CD4-positive, CD25-positive, alpha-beta regulatory T cell (primary cell): ENCODE measurements at places on chromosomes 16 and 17. TPM values are rescaled to one million over a fixed set of nuclear protein-coding genes. Genes with fewer than 3 reads are reported as not detected.
A peak's percentile ranks its signal among the peaks of the same experiment; 100 is the strongest.

DNA sequence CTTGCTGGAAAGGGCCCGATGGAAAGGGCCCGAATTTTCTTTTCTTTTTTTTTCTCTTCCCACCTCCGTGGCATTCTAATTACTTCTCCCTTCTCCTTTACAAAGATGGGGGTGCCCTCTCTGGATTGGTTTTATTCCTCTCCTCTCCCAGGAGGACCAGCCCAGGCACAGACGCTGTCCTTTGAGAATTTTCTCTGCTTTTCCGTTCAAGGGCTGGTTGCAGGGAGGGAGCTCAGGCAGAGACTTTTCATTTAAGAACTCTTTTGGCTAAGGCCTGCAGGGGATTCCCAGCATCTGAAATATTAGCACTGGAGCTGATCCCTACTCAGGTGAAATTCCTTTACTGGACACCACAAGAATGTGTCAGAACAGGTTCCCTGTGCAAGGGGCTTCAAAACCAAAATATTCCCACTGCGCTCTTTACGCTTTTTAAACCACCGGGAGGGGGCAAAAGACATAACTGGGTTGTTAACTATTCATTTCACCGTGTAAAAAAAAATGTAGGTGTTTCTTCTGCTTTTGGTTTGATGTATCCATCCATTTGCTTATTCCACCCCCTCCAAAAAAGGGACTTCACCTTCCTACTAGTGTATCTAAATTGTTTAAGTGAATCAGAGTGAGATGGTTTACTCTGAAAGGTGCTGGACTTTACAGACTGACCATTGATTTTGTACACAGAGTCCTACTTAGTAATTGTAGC, 1.4 kb downstream of the NFAT5 start:
- peak; percentile 37 for DNase-seq

DNA sequence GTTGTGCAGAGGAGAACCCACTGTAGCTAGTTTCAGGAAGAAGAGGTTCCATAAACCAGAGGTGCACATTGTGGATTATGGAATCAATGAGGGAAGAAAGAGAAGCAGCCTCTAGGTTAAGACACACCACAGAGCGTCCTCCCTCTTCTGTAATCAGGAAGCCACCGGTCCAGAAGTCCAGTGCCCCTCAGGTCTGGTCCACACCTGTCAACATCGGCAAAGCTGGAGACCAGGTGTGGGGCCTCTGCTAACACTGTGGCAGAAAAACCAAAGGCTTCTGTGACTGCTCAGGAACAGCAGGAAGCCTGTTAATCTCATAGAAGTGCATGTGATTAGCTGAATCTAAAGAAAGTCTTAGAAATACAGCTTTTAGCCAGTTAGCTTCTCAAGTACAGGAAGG, 23.3 kb downstream of the LIMD2 start:
- DNase-seq: no peak

DNA sequence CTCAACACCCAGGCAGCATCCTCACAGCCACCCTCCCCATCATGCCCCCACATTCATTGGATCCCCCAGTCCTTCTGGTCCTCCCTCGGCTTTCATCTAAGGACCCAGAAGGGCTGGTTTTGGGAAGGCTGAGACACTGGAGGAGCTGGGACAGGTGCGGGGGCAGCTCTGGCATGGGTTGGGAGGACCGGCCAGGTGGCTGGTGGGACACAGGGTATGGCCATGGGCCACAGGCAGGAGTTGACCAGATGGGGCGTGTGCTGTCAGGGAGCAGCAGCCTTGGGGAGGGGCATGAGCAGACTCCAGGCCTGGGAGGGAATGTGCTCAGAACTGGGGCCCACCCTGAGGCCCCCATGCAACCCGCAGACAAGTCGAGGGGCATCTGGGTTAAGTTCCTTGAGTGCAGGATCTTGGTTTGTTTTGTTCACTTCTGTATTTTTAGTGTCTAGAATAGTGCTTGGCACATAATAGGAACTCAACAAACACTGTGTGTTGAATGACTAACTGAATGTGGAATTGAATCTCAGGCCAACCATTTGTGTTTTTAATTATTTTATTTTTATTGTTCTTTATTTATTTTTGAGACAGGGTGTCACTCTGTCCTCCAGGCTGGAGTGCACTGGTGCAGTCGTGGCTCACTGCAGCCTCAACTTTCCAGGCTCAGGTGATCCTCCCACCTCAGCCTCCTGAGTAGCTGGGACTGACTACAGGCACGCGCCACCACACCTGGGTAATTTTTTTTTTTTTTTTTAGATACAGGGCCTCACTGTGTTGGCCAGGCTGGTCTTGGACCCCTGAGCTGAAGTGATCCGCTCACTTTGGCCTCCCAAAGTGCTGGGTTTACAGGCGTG, 5.6 kb downstream of the P2RX1 start:
- no peak for DNase-seq

FLYWCH2 gene
- 12.8 TPM for total RNA-seq

GRCh38 chr17:72362376-72363088, 241.7 kb downstream of the SOX9 start:
- no peak for DNase-seq

GRCh38 chr17:2386400-2387085, 14.3 kb downstream of the MNT start:
- DNase-seq: no peak

NPIPA5 gene
- total RNA-seq: 7.1 TPM

DNA sequence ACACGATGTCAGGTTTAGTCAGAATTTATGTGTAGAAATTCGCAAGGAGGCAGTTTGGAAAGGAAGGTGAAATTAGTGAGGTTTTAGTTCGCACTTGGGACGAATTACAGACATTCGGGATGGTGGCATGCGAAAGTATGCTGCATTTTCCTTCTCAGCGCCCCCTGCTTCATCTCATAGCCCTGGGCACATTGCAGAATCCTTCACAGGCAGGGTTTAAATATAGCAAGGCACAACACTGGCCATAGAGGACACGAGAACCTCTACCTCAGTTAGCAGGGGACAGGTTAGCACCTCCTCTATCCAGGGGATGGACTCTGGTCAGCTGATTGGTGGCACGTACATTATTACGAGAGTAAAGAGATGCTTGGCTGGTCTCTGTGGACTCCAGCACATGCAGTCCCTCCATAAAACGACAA, 47.5 kb downstream of the MAP2K6 start:
- no peak for DNase-seq

- peak; percentile 74 for DNase-seq
Observed at GRCh38 chr17:44350733-44351226, 5.7 kb downstream of the GRN start.

DNA sequence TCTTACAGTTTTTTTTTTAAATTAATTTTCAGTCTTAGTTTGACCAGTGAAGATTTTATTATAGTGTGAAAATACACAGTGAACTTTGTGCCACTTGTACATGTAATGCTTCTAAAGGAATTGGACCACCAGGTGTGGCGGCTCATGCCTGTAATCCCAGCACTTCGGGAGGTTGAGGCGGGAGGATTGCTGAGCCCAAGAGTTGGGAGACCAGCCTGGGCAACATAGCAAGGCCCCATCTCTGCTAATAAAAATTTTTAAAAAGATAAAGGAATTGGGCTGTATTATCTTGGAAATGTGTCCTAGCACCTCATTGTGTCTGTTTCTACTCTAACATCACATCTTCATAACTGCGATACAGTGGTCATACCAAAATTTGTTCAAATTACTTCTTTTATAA, 3.8 kb downstream of the IST1 start:
- DNase-seq: no peak

DNA sequence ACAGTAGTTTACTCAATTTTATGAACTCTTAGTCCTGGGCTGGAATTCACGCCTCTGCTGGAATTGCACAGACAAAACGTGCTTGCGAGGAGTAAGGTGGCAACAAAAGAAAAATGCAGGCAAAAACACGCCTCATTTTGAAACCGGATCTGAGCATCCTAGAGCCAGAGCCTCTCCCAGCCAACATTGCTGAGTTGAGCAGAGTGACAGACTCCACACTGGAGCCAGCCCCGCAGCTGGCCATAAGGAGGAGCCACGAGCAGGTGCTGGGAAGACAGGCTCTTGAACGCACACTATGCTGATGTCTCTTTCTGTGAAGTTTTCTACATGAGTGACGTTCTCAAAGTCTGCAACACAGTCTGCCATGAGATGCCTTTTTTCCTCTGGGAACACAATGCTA, 14.6 kb upstream of the HSBP1 start:
- no peak for DNase-seq

GRCh38 chr17:21253646-21254441, 634 bp upstream of the NATD1 start:
- DNase-seq: no peak

ITPRIPL2 gene
- 0.15 TPM for total RNA-seq

KRTAP4-1 gene
- not detected for total RNA-seq

GRCh38 chr17:28951991-28952975, 965 bp upstream of the PHF12 start:
- peak; percentile 95 for DNase-seq

- no peak for DNase-seq
Observed at GRCh38 chr17:66976781-66977201, 12.3 kb downstream of the CACNG4 start.

GRCh38 chr17:8426094-8426720, 9.5 kb upstream of the NDEL1 start:
- DNase-seq: no peak

GRCh38 chr16:63323722-63324705, 1287.8 kb upstream of the CDH8 start:
- DNase-seq: no peak

DNA sequence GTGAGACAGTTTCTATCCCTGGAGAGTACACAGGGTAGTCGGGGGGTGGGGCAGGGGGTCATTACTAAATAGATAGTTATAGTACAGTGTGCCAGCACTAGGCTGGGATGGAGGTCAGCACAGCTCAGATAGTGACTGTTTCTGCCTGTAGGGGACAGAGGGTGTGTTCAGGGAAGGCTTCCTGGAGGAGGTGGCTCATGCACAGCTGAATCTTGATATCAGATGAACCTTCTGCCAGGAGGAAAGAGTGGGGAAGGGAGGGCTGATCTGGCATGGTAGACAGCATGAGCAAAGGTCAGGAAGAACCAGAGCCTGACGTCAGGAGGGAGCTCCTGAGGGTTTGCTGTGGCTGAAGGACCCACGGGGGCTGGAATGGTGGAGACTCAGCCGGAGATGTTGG, 56.6 kb downstream of the OR1D5 start:
- DNase-seq: no peak

KANSL1 gene
- 295 TPM for total RNA-seq

- DNase-seq: peak; percentile 27
Observed at GRCh38 chr16:85611444-85612190, 1.5 kb upstream of the GSE1 start.

GRCh38 chr17:9760266-9760665, 31.1 kb downstream of the DHRS7C start:
- DNase-seq: no peak

- no peak for DNase-seq
Observed at GRCh38 chr16:30006659-30007377, 4.0 kb downstream of the DOC2A start.

STAT5B gene
- total RNA-seq: 241 TPM

DNA sequence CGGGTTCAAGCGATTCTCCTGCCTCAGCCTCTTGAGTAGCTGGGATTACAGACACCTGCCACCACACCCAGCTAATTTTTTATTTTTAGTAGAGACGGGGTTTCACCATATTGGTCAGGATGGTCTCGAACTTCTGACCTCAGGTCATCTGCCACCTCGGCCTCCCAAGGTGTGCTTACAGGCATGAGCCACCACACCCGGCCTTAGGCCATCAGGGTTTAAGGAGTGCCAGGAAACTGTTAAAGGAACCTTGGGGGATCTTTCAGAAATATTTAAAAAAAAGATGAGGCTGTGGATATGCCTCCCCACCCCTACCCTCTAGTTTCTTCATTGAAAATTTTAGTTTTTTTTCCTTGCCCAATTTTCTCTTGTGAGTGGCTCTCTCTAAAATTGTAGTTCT, 31.4 kb upstream of the UBE2G1 start:
- DNase-seq: no peak

DNA sequence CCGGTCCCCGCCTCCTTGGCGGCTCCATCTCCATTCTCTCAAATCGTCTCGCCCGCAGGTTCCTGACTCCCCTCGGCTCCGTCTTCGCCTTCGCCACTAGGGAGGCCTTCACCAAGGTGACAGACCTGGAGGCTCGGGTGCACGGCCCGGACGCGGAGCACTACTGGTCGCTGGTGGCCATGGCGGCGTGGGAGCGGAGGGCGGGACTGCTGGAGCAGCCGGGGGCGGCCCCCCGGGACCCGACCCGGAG, 862 bp downstream of the GLTPD2 start:
- no peak for DNase-seq

TBC1D3 gene
- total RNA-seq: not detected
